ENCODE measurements at places on chromosomes 7 and 10.

DNA sequence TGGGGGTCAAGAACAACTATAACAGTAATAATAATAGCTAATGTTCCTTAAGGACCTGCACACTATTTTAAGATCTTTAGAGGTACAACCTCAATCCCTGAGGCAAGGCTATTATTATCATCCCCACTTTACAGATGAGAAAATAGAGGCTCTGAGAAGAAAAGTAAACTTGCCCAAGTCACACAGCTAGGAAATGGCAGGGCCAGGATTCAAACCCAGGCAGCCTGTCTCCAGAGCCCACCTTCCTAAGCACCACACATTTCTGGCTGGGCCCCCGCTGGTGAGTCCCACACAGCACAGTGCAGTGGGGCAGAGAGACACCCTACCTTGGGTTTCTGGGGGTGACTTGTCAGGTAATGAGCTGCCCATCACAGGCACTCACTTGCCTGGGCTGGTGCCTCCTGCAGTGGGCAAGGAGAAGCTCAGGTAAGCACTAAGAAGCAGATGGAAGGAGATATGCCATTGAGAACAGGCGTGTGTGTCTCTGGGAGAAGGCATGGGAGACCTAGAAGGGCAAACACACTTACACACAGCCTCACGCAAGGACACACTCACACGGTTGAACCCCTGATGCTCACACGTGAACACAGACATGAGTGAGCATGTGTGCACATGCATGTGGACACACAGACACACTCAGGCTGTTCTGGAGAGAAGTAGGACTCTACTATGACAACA, 104.4 kb upstream of the ZMIZ1 start:
- no peak for DNase-seq

DNA sequence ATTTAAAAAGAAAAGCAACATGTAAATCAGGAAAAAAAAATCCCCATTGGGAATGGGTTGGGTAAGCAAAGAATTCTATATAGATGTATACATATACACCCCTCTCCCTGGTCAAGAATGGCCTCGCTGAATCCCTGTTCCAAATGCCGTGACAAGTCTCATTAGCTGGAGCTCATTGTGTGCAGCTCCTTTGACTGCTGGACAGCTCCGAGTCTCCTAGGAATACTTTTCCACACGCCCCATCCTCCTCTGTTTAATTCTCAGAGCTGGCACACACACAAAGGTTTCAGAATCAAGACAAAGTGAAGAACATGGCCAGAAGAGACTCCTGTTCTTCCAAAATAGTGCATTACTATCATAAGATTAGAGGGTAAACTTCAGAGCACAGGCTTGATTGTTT, 130.9 kb upstream of the MKLN1 start:
- peak; percentile 57 for DNase-seq

DNA sequence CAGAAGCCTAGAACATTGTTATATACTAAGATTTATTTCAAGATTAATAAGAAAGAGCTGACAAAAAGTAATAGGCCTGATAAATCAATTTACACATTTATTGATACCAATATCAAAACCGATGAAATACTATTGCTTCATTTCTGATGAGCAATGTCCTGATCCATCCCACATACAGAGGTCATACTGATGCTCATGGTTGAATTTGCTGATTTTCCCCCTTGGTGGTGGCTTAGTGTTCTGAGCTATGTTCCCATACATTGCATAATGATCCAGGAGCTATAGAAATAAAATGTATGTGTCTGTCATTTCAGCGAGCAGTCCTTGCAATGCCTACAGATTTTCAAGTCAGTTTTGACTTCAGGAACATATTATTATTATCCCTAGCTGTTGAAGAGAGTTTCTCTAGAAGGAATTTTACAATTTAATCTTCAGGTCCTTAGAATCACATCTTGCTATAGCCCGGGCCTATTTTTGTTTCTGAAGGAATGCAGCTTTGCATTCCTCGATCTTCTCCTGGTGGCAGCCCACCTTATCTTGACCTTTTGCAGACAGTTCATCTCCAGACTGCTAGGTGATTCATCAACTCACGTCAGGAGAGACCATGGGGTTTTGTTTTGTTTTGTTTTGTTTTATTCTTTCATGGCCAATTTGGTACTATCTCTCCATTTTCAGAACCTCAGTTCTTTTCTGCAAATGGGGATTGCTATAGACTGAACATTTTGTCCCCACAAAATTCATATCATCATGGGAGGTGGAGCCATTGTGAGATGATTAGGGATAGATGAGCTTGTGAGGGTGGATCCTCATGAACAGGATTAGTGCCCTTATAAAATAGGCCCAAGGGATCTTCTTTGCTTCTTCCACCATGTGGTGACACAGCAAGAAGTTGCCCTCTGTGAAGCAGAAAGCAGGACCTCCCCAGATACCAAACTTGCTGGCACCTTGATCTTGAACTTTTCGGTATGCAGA, 465.6 kb upstream of the IGFBP3 start:
- peak; percentile 13 for DNase-seq

- DNase-seq = no peak
Measured at GRCh38 chr7:149885191-149886017, 11.6 kb downstream of the ATP6V0E2 start.

GRCh38 chr7:142496545-142496991, 238.7 kb upstream of the PRSS58 start:
- DNase-seq = peak; percentile 46

DNA sequence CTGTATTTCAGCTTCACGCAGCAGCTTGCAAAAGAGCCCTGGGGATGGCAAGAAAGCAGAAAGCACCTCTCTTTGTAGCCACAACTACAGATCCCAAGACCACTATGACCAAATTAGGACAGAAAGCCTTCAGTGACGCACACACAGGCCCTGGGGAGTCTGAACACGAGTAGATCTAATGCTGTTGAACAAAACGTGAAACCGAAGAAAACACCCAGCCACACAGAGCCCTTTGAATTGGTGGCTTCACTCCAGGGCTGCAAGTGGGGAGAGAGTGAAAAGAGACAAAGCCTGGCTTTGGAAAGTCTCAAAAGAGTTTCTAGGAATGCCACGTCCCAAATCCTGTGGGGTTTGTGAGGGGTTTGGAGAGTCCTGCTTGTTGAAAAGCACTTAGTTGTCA, 28.4 kb downstream of the PLXNA4 start:
- DNase-seq = no peak

DNA sequence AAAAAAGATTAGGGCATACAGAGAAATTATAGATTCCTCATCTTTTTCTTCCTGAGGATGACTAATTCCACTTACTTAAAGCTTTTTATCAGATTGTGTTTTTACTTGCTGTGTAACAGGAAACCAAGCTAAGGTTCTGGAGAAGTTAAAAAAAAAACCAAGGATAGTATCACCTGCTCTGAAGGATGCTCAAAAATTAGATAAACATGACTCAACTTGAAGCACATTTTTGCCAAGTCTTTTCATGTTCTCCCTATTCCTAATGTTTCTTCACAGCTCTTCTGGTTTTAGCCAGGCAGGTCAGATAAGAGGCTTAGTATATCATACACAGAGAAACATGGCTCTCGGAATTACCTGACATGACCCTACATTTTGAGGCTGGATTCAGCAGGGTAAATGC, 90.3 kb downstream of the CPEB3 start:
- no peak for DNase-seq

DNA sequence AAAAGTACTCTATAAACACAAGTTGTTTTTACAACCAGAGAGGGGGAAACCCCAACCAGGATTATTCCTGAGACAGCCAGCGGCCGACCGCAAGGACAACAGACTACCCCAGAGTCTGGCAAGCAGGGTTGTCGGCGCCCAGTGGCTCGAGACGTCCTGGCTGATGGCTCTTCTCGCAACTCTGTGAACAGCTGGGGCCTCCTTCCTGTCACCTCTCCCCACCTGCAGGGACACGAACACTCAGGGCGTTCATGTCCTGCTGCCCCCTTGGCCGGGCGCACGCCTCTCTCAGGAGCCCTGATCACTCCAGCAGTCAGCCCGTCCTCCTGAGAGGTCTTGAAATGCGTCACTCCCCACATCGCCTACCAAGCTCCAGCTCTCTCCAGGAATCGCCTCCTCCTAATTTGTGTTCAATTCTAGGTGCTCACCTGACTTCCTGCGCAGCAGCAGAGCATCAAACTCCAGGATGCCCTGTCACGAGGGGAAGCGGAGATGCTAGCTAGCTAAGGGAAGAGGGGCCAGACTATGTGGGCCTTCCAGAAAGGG, 66.4 kb upstream of the TNRC18 start:
- no peak for DNase-seq

GRCh38 chr10:88194041-88194887, 330.8 kb downstream of the PTEN start:
- DNase-seq = no peak

- peak; percentile 17 for DNase-seq
Measured at GRCh38 chr7:103524042-103524907, 78.3 kb upstream of the SLC26A5 start.

DNA sequence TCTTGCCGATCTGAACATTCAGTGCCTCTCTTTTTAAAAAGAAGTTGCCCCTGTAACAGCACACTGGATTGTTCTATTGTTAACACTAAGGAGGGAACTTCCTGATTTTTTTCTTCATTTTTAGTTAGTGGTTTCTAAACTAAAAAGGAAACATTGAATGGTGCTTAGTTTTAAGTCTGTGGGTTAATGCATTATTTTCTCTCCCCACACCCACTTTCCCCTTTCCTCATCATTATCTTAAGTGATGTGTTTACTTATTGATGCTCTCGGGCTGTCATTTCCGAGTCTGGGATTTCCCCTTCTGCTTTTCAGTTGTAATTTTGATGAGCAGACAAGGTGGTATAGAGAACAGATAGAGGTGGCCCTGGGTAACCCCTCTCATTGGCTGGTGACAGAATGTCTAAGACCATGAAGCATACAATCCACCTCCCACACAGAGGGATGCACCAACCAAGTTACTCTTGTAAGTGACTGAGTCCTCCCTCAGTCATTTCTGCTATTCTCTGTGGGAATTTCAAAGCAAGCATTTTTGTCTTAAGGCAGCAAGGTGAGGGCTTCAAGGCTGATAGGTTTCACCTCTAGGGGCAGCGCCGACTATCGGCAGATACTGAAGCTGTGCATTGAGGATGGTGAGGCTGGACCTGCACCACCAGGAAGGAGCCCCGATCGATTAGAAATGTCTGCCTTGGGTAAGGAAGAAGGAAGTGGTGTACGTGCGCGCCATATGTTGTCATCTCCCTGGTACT, 49.5 kb downstream of the CHN2 start:
- no peak for DNase-seq

DNA sequence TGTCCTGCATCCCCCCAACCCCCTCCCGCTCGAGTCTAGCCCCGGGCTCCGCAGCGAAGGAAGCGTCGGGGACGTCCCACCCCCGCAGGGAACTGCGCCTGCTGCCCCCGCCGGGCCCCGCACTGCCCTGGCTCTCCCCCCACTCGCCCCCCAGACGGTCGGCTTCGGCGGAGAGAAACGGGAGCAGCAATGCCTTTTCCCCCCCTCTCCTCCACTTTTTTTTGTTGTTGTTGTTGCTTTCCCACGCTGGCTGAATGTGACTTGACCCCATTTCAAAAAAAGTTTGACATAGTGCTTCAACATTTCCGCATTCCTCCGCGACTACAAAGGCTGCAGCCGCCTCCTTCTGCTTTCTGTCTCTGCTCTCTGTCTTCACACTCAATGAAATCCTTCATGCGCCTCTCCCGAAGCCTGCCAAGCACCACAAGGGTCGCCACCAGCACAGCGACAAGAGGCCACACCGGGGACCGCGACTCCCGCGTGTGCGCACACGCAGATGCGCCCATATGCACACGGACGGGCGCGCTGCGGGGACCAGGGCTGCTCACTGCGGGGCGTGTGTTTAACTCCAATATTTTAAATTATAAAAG, 1.0 kb downstream of the CDK6 start:
- peak; percentile 87 for DNase-seq

DNA sequence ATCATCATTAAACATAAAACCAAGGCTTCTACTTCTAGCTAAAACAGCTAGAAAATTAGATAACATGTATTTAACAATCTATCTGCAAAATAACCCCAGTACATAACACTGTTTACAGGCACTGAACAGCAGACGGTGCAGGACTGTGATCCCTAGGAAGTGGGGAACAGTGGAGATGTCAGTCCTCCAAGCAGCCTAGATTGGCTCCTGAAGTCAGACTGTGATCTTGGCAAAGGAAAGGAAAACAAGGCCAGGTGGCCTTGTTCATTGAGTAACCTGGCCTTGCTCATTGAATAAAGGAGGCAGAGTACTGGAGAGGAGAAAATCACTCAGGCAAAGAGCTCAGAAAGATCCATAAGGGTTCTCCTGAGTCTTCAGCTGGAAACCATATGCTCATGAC, 77.7 kb upstream of the DIP2C start:
- no peak for DNase-seq

All from mesenchymal stem cell (in vitro differentiated cells and primary cell).